Stimulated activated CD8-positive, alpha-beta memory T cell treated with anti-CD3 and anti-CD28 coated beads, Interleukin-15, amount 100 ng/mL, for 4 hours (primary cell): ENCODE measurements at places on chromosomes 12 and 14.

DNA sequence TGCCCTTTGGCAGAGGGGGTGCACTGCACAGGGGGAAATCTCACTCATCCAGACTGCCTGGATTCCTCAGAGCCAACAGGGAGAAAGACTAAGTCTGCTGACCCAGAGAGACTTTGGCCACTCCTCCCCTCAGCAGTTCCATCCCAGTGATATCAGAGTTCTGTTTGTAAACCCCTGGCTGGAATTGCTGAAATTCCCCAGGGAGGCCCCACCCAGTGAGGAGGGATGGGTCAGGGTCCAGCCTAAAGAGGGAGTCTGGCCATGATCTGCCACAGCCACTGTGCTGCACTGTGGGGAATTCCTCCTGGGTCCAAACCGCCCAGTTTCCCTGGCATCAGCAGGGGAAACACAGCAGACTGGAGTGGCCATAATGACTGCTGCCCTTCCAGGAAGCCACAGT is 54.9 kb upstream of the USP15 start:
- no peak for DNase-seq

- DNase-seq: no peak
Measured at GRCh38 chr12:58298803-58299202, 357.4 kb downstream of the ATP23 start.

- DNase-seq: no peak
Measured at GRCh38 chr14:40870252-40870651, 736.4 kb upstream of the LRFN5 start.

- no peak for DNase-seq
Measured at GRCh38 chr14:34797747-34798583, 77.2 kb downstream of the BAZ1A start.

- no peak for DNase-seq
Measured at GRCh38 chr12:89173096-89173495, 179.2 kb downstream of the DUSP6 start.

GRCh38 chr12:18382236-18382885 is 121.0 kb downstream of the PIK3C2G start:
- DNase-seq: no peak
